Right lobe of liver (tissue), 6 donors: ENCODE measurements at places on chromosomes 13 and 19. TPM values are rescaled to one million over a fixed set of nuclear protein-coding genes. Genes with fewer than 3 reads are reported as not detected.

- H3K4me1 ChIP-seq, result no peaks in the 10 kb centered on the region
- H3K27ac ChIP-seq, result no peak overlapping the region
- no peaks in the 10 kb centered on the region for H3K27me3 ChIP-seq
- no peaks in the 10 kb centered on the region for H3K36me3 ChIP-seq
- DNase-seq, result no peak
- no peak overlapping the region for H3K4me3 ChIP-seq
Observed at GRCh38 chr19:29262085-29262484, 49.1 kb upstream of the UQCRFS1 start.

DNA sequence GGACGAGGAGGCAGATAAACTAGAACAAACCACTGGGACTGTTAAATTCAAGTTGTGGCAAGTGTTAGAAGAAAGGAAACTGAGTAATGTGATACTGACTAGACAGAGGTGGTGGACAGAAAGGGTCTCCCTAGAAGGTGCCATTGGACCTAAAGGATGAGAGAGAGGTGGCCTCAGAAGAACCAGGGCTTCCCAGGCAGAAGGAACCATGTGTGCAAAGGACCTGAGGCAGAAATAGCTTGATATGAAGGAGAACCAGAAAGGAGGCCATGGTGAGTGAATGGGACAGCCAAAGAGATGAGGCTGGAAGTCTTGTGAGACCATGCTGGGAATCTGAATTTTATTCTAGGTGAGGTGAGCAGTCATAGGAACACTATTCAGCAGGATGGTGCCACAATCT, 2.8 kb upstream of the SYDE1 start:
- DNase-seq, result no peak
- H3K27me3 ChIP-seq, result no peaks in the 10 kb centered on the region
- no peak overlapping the region for H3K27ac ChIP-seq
- no peaks in the 10 kb centered on the region for H3K4me1 ChIP-seq

DNA sequence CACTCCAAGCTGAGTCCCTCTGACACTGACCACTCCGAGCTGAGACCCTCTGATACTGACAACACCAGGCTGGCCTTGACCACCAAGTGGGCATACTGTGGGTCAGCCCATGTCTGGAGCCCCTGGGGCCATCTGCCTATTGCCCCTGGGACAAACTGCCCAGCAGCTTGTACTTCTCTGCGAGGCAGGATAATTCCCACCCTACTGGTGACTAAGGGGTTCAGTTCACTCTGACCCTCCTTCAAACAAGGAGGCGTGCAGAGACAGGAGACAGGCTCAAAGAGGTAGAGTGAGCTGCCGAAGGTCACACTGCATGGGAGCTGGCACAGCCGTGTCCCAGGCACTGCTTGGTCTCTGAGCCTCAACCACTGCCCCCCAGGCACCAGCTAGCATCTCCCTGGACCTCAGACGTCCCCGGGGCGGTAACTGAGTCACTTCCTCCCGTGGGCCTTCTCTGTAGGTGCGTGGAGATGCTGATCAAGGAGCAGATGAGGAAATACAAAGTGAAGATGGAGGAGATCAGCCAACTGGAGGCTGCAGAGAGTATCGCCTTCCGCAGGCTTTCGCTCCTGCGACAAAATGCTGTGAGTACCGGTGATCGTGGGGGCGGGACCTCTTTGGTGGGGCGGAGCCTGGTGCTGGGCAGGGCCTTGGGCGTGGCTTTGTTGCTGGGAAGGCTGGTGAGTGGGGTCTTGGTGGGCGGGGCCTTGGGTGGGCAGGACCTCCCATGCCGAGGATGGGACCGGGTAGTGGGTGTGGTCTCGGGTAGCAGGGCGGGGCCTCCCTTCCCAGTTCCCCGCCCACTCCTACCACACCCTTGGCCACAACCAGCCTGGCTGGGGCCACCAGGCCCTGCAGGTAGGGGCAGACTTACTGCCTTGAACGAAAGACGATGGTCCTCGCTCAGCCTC, 5.8 kb upstream of the USE1 start:
- no peaks in the 10 kb centered on the region for H3K27me3 ChIP-seq
- H3K4me1 ChIP-seq, result peaks cover under 1% of the 10 kb centered on the region
- H3K36me3 ChIP-seq, result peaks cover 37% of the 10 kb centered on the region
- DNase-seq, result no peak
- H3K4me3 ChIP-seq, result no peak overlapping the region
- H3K27ac ChIP-seq, result no peak overlapping the region

GRCh38 chr13:79241697-79242096, 164.4 kb downstream of the RBM26 start:
- no peak overlapping the region for H3K27ac ChIP-seq
- H3K36me3 ChIP-seq, result no peaks in the 10 kb centered on the region
- H3K27me3 ChIP-seq, result no peaks in the 10 kb centered on the region
- DNase-seq, result no peak
- H3K4me1 ChIP-seq, result no peaks in the 10 kb centered on the region

MYO1F gene
- total RNA-seq, result 10.4 TPM

CDK8 gene
- total RNA-seq, result 8.2 TPM
